ENCODE measurements at places on chromosomes 13 and 19.

DNA sequence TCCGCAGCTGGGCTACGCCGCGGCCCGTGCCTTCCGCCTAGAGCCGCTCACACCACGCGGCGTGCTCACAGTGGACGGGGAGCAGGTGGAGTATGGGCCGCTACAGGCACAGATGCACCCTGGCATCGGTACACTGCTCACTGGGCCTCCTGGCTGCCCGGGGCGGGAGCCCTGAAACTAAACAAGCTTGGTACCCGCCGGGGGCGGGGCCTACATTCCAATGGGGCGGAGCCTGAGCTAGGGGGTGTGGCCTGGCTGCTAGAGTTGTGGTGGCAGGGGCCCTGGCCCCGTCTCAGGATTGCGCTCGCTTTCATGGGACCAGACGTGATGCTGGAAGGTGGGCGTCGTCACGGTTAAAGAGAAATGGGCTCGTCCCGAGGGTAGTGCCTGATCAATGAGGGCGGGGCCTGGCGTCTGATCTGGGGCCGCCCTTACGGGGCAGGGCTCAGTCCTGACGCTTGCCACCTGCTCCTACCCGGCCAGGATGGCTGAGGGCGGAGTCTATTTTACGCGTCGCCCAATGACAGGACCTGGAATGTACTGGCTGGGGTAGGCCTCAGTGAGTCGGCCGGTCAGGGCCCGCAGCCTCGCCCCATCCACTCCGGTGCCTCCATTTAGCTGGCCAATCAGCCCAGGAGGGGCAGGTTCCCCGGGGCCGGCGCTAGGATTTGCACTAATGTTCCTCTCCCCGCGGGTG lies 7.4 kb downstream of the DBP start:
- no peaks in the 10 kb centered on the region for H3K4me1 ChIP-seq
- H3K36me3 ChIP-seq, result no peaks in the 10 kb centered on the region
- DNase-seq, result peak; percentile 65
- no peak overlapping the region for H3K4me3 ChIP-seq

GRCh38 chr13:83881917-83882605 lies at the start of gene SLITRK1:
TSS of gene SLITRK1 (minus strand) at chr13:83882474. CDS start at chr13:83881507, 967 bp downstream.
- H3K36me3 ChIP-seq, result no peaks in the 10 kb centered on the region
- no peak within 1 kb of the TSS for H3K27ac ChIP-seq
- DNase-seq, result peak; percentile 90
- no peaks in the 10 kb centered on the region for H3K4me1 ChIP-seq
- H3K27me3 ChIP-seq, result no peaks in the 10 kb centered on the region
- no peak within 1 kb of the TSS for H3K4me3 ChIP-seq

- DNase-seq, result no peak
- no peaks in the 10 kb centered on the region for H3K27me3 ChIP-seq
- H3K27ac ChIP-seq, result no peak overlapping the region
These were observed 50.5 kb downstream of the SOX1 start for GRCh38 chr13:112117258-112117954.

GRCh38 chr13:20118268-20119140 lies 42.3 kb downstream of the GJA3 start:
- DNase-seq, result peak; percentile 86
- H3K4me3 ChIP-seq, result peak overlapping the region; percentile 73
- H3K4me1 ChIP-seq, result no peaks in the 10 kb centered on the region
- no peaks in the 10 kb centered on the region for H3K27me3 ChIP-seq
- no peaks in the 10 kb centered on the region for H3K36me3 ChIP-seq

DNA sequence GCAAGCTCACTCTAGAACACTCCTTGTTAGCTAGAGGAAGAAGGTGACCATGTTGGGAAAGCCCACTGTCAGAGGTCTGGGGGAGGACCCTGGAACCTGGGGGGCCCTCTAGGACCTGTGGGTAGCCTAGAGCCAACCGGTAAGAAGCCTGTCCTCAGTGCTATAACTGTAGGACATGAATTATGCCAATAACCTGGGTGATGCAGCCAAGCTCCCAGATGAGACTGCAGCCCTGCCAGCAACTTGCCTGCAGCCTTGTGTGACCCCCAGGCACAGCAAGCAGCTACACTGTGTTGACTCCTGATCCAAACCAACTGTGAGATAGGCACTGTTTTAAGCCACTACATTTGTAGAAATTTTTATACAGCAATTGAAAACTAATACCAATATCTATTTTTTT lies 122.3 kb downstream of the MIPEP start:
- no peaks in the 10 kb centered on the region for H3K36me3 ChIP-seq
- H3K27ac ChIP-seq, result no peak overlapping the region
- DNase-seq, result no peak
- H3K4me1 ChIP-seq, result no peaks in the 10 kb centered on the region
- no peak overlapping the region for H3K4me3 ChIP-seq

DNA sequence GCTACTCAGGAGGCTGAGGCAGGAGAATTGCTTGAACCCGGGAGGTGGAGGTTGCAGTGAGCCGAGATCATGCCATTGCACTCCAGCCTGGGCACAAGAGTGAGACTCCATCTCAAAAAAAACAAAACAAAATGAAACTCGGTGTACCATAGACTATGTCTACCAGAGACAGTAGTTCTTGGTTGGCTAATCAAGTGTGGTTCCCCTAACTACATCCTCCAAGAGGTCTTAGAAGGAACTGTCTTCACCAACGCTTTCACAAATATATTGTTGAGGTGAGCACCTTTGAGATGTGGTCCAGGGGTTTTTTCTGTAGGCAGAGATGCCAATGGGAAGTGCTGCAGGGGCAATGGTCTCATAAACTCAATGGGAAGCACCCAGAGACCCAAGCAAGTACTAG lies 48.0 kb downstream of the RFC3 start:
- H3K4me1 ChIP-seq, result no peaks in the 10 kb centered on the region
- no peaks in the 10 kb centered on the region for H3K27me3 ChIP-seq
- H3K27ac ChIP-seq, result no peak overlapping the region
- H3K36me3 ChIP-seq, result no peaks in the 10 kb centered on the region

DNA sequence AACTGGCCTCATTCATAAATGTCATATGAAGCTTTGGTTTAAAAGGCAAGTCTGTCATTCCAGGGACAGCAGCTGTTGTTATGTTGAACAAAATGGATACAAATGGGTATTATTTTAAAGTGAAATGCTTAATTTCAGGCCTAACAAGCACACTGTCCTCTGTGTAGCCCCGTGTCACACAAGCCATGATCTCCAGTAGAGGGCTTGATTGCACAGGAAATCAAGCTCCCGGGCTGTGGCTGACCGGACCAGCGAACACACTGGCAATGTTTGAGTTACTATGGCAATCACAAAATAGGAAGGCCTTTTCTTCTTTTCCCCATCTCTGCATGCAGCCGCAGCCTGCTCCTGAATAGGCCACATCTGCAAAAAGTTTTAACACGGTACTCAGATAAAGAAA lies 64.0 kb upstream of the GSX1 start:
- no peak for DNase-seq
- H3K27ac ChIP-seq, result no peak overlapping the region
- H3K4me3 ChIP-seq, result no peak overlapping the region
- no peaks in the 10 kb centered on the region for H3K36me3 ChIP-seq

GRCh38 chr13:106173891-106174610 lies 361.4 kb downstream of the EFNB2 start:
- DNase-seq, result no peak
- H3K27ac ChIP-seq, result no peak overlapping the region
- no peaks in the 10 kb centered on the region for H3K27me3 ChIP-seq
- no peak overlapping the region for H3K4me3 ChIP-seq

GRCh38 chr19:39265321-39265916 lies 2.8 kb upstream of the IFNL2 start:
- H3K27ac ChIP-seq, result no peak overlapping the region
- no peaks in the 10 kb centered on the region for H3K4me1 ChIP-seq
- DNase-seq, result peak; percentile 69
- H3K4me3 ChIP-seq, result no peak overlapping the region
- H3K27me3 ChIP-seq, result no peaks in the 10 kb centered on the region

GRCh38 chr19:50720921-50721381 lies 1.3 kb upstream of the SHANK1 start:
- H3K4me3 ChIP-seq, result no peak overlapping the region
- no peaks in the 10 kb centered on the region for H3K27me3 ChIP-seq
- H3K27ac ChIP-seq, result no peak overlapping the region
- no peak for DNase-seq

GRCh38 chr13:77065461-77066147 lies 38.6 kb upstream of the FBXL3 start:
- H3K27ac ChIP-seq, result no peak overlapping the region
- DNase-seq, result no peak

- DNase-seq, result peak; percentile 77
- no peaks in the 10 kb centered on the region for H3K4me1 ChIP-seq
- no peak overlapping the region for H3K27ac ChIP-seq
- no peak overlapping the region for H3K4me3 ChIP-seq
- H3K27me3 ChIP-seq, result no peaks in the 10 kb centered on the region
These were observed 97.7 kb upstream of the IPO5 start for GRCh38 chr13:97855570-97856303.

- no peaks in the 10 kb centered on the region for H3K36me3 ChIP-seq
- no peak overlapping the region for H3K27ac ChIP-seq
- H3K4me3 ChIP-seq, result no peak overlapping the region
- H3K27me3 ChIP-seq, result no peaks in the 10 kb centered on the region
- DNase-seq, result no peak
These were observed 70.0 kb downstream of the FOXO1 start for GRCh38 chr13:40596484-40596883.

DNA sequence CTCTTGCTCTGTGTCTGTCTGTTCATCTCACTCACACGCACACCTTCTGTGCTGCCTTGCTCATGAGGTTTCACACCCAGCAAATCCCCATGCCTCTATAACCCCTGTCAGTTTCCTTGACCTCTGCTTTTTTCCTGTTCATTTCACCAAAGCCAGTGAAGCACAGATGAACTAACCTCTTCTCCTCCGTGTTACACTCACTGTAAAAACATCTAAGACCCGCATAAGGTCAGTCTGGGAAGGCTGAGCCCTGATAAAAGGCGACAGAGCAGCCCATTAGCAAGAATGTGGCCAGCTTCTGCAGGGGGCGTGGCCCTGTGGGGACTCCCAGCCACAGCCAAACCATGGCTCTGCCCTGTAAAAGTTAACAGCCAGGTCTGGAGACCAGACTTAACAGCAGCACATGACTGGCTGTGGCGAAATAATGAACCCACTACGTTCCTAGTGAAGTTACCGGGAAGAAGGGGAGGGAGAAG lies 42.8 kb upstream of the NPAS1 start:
- peak overlapping the region; percentile 64 for H3K27ac ChIP-seq
- DNase-seq, result peak; percentile 84
- no peaks in the 10 kb centered on the region for H3K36me3 ChIP-seq
- no peak overlapping the region for H3K4me3 ChIP-seq

- H3K27me3 ChIP-seq, result no peaks in the 10 kb centered on the region
- H3K27ac ChIP-seq, result no peak overlapping the region
These were observed 117.7 kb upstream of the CACNA1A start for GRCh38 chr19:13623716-13624710.

DNA sequence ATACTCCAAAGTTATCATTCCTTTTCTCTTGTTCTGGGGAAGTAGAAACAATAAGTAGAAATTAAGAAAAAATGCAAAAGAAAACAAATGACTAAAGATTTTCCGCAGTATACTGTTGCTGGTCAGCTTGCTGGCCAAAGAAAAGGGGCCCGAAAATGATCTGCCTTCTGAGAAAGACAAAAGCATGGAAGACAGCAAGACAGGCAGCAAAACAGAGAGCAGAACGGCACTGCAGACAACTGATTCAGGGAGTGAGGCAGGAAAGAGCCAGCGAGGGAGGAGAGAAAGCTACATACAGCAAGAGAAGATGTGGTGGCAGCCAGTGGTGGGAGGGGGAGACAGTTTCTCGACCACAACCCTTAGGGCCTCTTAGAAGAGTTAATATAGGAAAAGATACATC lies 5.3 kb upstream of the DOCK9 start:
- H3K27me3 ChIP-seq, result no peaks in the 10 kb centered on the region
- DNase-seq, result no peak
- no peaks in the 10 kb centered on the region for H3K36me3 ChIP-seq
- no peaks in the 10 kb centered on the region for H3K4me1 ChIP-seq
- no peak overlapping the region for H3K4me3 ChIP-seq
- H3K27ac ChIP-seq, result no peak overlapping the region

DNA sequence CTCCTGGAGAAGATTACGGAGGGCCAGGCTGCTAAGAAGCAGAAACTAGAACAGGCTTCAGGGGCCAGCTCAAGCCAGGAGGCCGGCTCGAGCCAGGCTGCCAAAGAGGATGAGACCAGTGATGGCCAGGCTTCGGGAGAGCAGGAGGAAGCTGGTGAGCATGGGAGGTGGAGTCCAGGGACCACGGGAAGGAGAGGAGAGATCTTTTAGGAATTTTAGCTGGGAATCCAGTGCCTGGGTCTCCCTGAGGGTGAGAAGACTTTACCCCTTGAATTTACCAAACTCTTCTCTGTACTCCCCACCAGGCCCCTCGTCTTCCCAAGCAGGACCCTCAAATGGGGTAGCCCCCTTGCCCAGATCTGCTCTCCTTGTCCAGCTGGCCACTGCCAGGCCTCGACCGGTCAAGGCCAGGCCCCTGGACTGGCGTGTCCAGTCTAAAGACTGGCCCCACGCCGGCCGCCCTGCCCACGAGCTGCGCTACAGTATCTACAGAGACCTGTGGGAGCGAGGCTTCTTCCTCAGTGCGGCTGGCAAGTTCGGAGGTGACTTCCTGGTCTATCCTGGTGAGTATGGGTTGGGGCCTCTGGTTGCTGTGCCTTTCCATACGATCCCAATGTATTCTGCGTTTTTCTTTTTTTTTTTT lies 824 bp downstream of the TSEN34 start:
- H3K27me3 ChIP-seq, result no peaks in the 10 kb centered on the region
- peak overlapping the region; percentile 42 for H3K4me3 ChIP-seq
- DNase-seq, result peak; percentile 54
- H3K27ac ChIP-seq, result no peak overlapping the region

DNA sequence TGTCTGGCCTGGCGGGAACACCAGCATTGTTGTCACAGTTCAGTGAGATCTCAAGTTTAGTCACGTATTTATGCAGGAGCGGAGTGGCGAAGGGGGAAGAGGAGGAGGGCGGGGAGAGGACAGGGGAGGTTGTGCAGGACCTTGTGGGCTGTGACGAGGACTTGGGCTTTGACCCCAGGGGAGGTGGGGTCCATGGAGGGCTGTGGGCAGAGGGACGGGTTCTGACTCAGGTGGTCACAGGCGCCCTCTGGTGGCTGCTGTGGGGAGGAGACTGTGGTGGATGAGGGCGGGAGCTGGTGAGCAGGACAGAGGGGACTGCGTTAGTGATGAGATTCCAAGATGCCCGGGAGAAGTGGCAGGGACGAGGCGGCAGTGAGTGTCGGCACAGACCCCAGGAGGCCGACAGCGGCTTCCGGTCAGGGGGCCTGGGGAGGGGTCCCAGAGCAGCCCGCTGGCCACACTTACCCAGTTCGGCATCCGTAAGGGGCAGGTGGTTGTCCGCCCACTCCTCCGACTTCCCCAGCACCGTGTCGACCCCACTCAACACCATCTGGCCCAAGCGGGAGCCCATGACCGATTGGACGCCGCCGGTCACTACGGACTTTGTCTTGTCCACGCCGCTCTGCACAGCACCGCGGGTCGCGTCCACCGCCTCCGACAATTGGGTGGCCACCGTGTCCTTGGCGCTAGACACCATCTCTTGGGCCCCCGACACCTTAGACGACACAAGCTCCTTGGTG lies 15.7 kb downstream of the PLIN3 start:
- no peaks in the 10 kb centered on the region for H3K36me3 ChIP-seq
- no peak overlapping the region for H3K4me3 ChIP-seq
- no peak overlapping the region for H3K27ac ChIP-seq
- no peaks in the 10 kb centered on the region for H3K4me1 ChIP-seq
